Epithelial cell of proximal tubule (primary cell): ENCODE measurements at places on chromosomes 16 and 17. TPM values are rescaled to one million over a fixed set of nuclear protein-coding genes. Genes with fewer than 3 reads are reported as not detected.
A peak's percentile ranks its signal among the peaks of the same experiment; 100 is the strongest.

The TEKT5 gene
- total RNA-seq: not detected in 2 replicates

The DPEP3 gene
- total RNA-seq: not detected in 2 replicates

The CRHR1 gene
- not detected in 2 replicates for total RNA-seq

The CNEP1R1 gene
- 13.1 and 20.3 TPM in 2 replicates for total RNA-seq

The SYNGR3 gene
- 8.5 and 22.0 TPM in 2 replicates for total RNA-seq

The GUCY2D gene
- not detected in 2 replicates for total RNA-seq

The RFNG gene
- total RNA-seq: 35.8 and 38.8 TPM in 2 replicates

The CDH11 gene
- total RNA-seq: 5.8 and 22.9 TPM in 2 replicates

The CLEC3A gene
- total RNA-seq: not detected in 2 replicates

The MARVELD3 gene
- 2.2 and 7.9 TPM in 2 replicates for total RNA-seq

The KRTAP4-12 gene
- total RNA-seq: not detected in 2 replicates

GRCh38 chr16:9836118-9836736 lies 346.0 kb downstream of the GRIN2A start:
- DNase-seq: no peak

DNA sequence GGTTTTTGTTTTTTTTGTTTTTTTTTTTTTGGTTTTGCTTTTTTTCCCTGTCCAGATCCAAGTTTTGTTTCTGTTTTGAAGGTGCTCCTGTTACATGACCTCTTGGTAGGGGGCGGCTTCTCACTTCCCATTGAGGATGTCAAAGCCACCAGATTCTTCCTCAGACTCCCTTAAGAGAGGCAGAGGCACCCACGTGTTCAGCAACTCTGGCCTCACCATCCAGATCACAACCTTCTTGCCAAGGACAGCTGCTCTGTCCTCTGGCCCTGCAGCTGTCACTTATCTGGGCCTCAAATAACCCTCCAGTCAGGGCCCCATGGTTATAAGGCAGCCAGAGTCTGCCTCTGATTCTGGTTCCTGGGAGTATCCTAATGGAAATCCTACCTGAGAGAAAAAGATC lies 208.5 kb downstream of the STX8 start:
- no peak for DNase-seq

- no peak for DNase-seq
Observed at GRCh38 chr16:72536723-72537435, 364.9 kb upstream of the PMFBP1 start.

GRCh38 chr17:67570797-67571196 lies 146.9 kb upstream of the NOL11 start:
- no peak for DNase-seq

DNA sequence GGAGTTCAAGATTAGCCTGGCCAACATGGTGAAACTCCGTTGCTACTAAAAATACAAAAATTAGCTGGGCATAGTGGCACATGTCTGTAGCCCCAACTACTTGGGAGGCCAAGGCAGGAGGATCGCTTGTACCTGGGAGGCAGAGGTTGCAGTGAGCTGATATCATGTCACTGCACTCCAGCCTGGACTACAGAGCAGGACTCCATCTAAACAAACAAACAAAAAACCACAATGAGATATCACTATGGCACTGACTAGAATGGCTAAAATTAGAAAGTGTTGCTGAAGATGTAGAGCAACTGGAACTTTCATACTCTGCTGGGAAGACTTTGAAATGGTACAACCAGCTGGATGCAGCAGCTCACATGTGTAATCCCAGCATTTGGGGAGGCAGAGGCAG lies 6.5 kb upstream of the TNK1 start:
- DNase-seq: no peak

- DNase-seq: no peak
Observed at GRCh38 chr16:49274591-49274990, 7.0 kb downstream of the CBLN1 start.

DNA sequence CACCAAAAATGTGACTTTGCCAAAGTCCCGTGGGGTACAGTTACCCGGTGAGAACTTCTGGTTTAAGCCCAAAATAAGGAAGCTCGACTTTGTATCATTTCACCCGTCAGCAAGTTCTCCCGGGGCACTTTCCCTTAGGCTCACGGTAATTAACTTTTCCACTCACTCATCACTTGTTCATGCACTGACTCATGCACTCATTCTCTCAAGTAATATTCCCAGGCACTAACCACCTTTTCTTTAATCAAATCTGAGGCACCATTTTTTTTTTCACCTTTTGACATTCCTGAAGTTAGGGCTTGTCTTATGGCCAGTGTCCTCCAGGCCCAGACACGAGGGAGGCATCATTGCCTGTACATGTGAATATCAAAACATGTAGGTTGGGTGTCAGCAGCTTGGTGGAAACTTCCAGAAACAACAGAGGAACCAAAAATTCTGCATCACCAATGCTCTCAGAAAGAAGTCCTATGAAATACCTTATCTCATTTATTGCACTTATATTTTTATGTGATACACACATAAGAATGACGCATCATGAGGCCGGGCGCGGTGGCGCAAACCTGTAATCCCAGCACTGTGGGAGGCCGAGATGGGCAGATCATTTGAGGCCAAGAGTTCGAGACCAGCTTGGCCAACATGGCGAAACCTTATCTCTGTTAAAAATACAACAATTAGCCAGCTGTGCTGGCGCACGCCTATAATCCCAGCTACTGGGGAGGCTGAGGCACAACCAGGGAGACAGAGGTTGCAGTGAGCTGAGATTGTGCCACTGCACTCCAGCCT lies 36.1 kb upstream of the ATP2C2 start:
- DNase-seq: peak; percentile 18

GRCh38 chr16:83771306-83771942 lies 36.4 kb upstream of the HSBP1 start:
- DNase-seq: peak; percentile 12

- no peak for DNase-seq
Observed at GRCh38 chr16:31461921-31462804, 2.9 kb downstream of the ARMC5 start.

- no peak for DNase-seq
Observed at GRCh38 chr17:48995974-48996721, 1.0 kb upstream of the IGF2BP1 start.

GRCh38 chr17:74187761-74188160 lies 15.7 kb upstream of the RPL38 start:
- DNase-seq: no peak

DNA sequence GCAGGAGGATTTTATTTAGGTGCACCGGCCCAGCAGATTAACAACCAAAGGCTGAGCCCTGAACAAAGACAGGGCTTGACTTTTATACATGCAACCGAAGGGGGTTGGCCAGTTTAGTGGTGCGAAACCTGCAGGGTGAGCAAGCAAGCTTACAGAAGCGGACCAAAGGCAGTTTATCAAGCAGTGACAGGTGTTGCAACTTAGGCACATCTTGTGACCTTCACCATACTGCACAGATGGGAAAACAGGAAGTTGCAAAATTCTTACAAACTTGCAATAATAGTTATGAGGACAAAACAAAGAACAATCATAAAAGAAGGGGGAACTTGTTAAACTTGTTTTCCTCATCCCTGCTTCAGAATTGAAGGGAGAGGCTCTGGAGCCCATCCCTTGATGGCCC lies 1265.1 kb downstream of the CDH8 start:
- DNase-seq: no peak

DNA sequence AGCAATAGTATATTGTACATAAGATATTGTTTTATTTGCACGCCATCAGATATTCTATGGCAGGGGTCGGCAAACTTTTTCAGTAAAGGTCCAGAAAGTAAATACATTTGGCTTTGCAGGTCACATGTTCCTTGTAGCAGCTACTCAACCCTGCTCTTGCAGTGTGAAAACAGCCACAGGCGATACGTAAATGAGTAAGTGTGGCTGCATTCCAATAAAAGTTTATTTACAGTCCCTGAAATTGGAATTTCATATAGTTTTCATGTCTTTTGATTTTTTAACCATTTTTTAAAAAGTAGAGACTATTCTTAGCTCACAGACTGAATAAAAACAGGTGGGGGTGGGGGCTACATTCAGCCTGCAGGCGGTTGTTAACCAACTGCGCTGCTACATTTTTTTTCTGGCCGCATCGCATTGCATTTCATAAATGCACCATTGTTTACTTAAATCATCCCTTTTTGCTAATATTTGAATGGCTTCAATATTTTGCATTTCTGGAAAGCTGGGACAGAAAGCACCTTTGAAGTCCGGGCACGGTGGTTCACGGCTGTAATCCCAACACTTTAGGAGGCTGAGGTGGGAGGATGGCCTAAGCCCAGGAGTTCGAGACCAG lies 50.5 kb upstream of the HAPSTR1 start:
- DNase-seq: no peak

- peak; percentile 32 for DNase-seq
Observed at GRCh38 chr16:11916524-11917285, 949 bp upstream of the GSPT1 start.

- DNase-seq: peak; percentile 93
Observed at GRCh38 chr17:21263376-21263775, 10.2 kb upstream of the NATD1 start.

DNA sequence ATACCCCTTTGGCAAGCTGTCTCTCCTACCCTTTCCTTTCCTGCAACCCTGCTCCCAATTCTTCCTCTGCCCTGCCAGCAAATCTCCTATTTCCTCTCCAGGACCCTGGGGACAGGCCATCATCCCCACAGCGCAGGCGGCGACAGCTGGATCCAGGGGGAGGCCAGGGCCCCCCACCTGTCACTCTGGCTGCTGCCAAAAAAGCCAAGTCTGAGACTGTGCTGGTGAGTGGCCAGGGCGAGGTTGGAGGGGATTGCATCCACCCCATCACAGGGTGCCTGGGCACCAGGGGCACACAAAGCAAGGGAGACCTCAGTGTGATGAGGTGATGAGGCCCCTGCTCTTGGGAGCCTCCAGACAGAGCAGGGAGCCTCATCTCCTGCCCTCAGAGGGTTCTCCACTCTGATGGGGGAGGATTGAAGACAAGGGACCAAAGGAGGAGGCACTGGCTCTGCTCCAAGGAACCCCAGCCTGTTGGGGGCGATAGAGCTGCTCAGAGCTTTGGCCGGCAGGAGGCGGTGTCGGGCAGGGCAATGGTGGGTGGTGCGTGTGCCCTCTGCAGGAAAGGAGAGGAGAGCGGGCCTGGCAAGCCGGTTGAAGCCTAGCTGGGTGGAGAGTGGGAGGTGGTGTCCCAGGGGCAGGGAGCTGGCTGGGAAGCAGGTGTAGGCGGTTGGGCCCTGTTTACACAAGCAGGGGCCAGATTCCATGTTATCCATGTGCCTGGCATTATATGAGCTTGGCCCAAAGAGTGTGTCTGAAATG lies 15.6 kb upstream of the PDK2 start:
- DNase-seq: no peak

DNA sequence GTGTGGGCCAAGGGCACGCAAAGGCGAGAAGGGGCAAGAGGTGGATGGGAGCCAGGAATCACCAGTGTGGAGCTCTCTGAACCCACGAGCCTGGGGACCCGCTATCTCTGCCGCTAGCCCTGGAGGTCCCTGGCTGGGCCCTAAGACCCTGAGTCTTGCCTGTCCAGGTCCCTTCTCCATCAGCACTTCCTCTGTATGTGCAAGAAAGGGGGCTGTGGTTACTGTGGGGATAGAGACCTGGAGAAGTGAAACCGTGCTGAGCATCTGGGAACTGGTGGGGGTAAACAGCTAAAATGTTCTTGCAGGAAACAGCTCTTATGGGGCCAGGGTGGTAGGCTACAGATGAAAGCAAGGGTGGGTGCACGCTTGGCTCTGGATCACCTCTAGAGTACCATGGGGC lies 3.1 kb downstream of the SPNS3 start:
- no peak for DNase-seq

- no peak for DNase-seq
Observed at GRCh38 chr16:14001521-14001920, 69.6 kb upstream of the MRTFB start.

- DNase-seq: no peak
Observed at GRCh38 chr17:59490216-59490615, 75.2 kb upstream of the DHX40 start.

DNA sequence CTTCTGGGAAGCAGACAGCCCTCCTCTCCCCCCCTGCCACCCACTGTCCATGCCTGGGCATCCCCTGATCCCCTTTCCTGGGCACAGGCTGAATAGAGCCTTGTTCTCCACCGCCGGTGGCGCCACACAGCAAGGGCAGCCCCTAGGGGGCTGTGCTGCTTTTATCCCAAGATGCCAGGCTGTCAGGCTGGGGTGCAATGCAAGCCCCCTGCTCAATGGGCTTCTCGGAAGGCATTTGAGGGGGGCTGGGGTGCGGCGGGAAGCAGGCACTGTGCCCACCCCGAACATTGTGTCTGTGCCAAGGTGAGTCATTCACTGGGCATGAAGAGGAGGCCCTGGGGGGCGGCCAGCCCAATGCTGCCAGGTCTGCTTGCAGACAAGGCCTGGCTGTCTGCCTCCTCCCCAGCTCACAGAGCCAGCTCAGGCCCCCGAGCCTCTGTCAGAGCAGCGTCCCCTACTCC lies 1.5 kb upstream of the GFAP start:
- no peak for DNase-seq

DNA sequence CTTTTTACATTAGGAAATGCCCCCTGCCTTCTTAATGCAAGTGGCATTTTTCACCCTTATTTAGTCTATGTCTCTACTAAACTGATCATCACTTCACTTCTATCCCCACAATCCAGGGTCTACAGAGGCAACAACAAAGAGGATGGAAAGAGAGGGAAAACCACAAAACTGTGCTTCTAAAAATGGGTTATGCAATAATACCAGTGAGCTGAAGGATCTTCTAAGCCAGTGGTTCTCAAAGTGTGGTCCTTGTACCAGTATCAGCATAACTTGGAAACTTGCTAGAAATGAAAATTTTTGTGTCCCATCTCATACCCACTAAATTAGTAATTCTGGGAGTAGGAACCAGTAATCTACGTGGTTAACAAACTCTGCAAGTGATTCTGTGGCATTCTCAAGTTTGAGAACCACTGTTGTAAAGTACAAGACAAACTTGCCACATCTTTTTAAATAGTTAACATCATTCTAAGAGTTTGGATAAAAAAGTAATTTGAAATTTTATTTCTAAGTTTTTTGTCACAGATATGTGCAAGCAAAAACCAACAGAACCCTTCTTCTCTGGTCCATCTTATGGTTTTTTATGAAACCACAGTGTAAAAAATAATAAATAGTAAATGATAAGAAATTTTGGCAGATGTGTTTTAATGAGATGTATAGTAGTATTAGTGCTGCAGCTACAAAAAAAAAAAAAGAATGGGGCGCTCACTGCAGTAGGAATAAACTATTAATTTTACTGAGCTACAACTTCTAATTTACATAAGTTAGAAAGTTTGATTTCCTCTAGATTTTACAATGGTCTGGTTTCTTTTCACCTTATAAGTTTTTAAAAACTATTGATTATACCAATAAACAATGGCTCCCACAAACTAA lies 16.2 kb downstream of the CDC27 start:
- no peak for DNase-seq

- no peak for DNase-seq
Observed at GRCh38 chr17:42819939-42820535, 4.0 kb downstream of the BECN1 start.

- DNase-seq: no peak
Observed at GRCh38 chr16:49504626-49505025, 131.0 kb downstream of the C16orf78 start.
